Stimulated activated CD4-positive, alpha-beta T cell treated with anti-CD3 and anti-CD28 coated beads, Interleukin-1b, Interleukin-23, amount 100 ng/mL, for 1 hour (primary cell): ENCODE measurements at places on chromosomes 5 and 9.

DNA sequence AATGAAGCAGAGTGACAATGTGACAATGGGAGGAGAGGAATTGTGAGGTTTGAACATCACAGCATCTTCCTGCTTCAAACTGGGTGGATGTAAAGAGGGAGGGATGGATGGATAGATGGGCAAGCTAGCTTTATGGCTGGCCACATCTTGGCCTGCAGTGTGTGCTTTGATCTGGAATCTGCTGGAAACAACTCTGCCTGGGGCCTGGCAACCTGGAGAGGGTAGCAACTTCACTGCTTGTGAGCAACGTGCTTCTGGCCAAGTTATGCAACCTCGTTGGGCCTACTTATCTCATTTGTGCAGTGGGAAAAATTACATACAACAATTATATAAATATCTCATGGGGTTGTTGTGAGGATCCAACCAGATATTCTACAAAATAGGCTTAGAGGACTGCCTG, 5.3 kb downstream of the IL9 start:
- no peak for DNase-seq

DNA sequence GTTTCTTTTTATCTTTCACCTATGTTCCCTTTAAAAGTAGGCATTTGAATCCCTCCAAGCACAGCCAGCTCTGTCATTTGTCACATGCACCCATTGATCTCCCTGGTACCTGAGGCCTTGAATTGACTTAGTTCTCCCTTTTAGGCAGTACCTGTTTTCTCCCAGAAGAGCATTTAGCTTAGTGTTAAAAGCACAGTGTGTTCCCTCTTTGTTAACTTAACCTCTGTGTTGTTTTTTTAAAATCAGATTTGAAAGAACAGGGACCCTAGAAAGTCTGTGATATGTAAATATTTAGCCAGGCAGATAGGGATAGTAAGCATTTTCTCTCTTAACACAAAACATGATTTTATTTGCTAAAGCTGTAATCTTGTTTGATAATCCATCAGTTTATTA, 113.8 kb upstream of the SPATA31D4 start:
- no peak for DNase-seq

GRCh38 chr9:20382460-20383071, 239.7 kb downstream of the MLLT3 start:
- DNase-seq, result no peak

DNA sequence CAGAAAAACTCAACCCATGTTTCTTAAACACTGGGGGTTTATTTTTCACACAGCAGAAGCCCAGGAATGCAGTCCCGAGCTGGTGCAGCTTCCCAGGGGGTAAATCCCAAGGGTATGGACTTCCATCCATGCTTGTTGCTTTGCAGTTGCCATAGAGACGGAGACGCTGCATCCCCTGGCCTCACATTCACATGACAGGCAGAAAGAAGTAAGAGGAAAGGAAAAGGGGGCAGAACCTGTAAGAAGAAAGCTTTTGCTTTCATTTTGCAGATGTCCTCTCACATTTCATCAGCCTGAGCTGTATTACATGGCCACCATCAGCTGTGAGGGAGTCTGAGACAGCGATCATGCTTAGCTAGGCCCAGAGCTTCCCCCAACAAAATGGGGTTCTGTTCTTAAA, 321.0 kb downstream of the AGTPBP1 start:
- no peak for DNase-seq
